Hippocampal formation (tissue), 2 donors: ENCODE measurements at places on chromosomes 5 and 9.

- no peak for DNase-seq
Observed at GRCh38 chr5:66307647-66308241, 163.6 kb downstream of the SREK1 start.

- no peak for DNase-seq
Observed at GRCh38 chr9:123336449-123336848, 19.5 kb upstream of the CRB2 start.

GRCh38 chr5:74927336-74927735 is 61.1 kb upstream of the FAM169A start:
- DNase-seq: no peak

- no peak for DNase-seq
Observed at GRCh38 chr5:179820127-179820482, 600 bp upstream of the SQSTM1 start.

DNA sequence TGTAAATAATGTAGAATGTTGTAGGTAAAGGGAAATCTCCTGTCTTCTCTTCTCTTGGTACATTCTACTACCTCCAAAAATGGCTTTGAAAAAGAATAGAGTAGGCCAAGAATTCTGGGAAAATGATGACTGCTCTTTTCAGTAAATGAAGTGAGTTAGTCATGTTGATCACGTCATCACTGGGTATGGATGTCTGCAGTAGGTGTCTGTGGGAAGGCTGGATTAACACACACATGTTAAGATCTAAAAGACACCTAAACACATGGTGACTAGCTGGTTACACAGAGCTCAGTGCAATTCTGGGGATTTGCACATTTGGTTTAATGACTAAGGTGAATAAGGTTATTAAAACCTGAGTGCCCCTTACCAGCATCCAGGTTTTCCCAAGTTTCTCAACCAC is 161.5 kb downstream of the CEP120 start:
- no peak for DNase-seq

DNA sequence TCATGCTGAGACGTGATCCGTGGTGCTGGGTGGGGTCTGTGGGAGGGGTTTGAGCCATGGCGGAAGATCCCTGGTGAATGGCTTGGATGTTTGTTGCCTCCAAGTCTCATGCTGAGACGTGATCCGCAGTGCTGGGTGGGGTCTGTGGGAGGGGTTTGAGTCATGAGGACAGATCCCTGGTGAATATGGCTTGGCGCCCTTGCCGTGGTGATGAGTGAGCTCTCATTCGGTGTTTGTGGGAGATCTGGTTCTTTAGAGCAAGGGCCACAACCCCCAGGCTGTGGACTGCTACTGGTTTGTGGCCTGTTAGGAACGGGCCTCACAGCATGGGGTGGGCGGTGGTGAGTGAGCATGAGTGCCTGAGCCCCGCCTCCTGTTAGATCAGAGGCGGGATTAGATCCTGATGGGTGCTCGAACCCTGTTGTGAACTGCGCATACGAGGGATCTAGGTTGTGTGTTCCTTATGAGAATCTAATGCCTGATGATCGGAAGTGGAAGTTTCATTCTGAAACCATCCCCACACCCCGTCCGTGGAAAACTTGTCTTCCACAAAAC is 31.2 kb downstream of the NKD2 start:
- no peak for DNase-seq

- DNase-seq: no peak
Observed at GRCh38 chr5:458547-459353, 15.8 kb downstream of the EXOC3 start.

- no peak for DNase-seq
Observed at GRCh38 chr5:42621662-42622061, 135.0 kb upstream of the CCDC152 start.

DNA sequence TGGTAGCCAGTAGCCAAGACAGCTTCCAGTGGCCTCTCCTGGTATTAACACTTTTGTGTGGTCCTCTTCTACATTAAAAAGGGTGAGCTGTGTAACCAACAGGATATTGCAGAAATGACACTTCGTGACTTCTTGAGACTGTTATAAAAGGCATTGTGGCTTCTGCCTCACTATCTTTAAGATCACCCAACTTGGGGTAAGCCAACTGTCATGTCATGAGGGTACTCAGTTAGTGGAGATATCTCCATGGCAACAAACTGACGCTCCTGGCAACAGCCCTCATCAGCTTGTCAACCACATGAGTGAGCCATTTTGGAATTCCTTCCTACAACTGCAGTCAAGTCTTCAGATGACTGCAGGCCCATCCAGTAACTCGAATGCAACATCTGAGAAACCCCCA is 121.7 kb downstream of the DEPDC1B start:
- no peak for DNase-seq

- no peak for DNase-seq
Observed at GRCh38 chr5:82298668-82299067, 20.5 kb upstream of the RPS23 start.

DNA sequence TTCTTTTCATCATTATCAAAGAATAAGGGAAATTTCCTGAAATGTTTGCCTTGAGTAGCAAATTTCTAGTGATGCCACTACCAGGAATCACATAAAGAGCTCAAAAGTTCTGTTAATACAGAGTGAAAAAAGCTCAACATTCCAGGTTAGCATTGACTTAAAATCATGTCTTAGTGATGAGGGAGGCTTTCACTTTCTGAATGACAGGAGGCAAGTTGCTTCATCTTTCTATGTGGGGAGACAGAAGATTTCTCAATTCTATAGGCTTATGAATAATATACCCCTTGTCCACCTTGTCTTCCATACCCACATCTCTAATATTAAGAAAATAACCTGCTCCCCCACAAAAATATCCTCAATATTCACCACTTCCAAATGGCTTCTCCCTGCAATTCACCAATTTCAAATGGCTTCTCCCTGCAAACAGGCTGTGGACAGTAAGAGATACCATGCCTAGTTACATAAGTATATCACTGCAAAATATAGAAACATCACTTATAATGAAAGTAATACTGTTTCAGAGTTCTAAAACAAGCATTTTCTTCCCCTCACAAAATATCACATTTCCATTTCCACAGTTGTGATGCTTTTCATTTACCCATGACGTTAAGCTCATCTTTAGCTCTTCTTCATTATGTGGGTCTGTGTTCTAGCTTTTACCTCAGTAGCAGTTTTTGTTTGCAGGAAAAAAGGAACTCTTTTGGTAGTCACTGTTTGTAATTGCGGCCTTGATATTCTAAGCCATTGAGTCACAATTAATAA is 2.2 kb upstream of the JAK2 start:
- DNase-seq: no peak

DNA sequence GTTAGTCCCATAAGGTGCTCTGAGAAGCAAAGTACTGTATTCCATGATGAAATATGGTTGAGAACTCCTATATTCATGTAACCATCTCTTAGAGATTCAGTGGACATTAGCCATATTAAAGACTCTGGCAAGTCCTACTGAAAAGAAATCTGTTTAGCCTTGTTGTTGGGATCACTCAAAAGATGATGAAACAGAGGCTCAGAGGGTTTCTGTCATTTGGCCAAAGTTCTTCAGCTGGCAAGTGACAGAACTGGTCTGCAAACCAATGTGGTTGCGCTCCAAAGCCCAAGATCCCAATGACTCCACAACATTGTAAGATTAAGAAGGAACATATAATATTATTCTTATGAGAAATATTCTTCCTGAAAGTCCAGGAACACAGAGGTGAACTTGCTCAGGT is 462.9 kb downstream of the ACTL7B start:
- DNase-seq: no peak

GRCh38 chr5:14135621-14136020 is 7.5 kb upstream of the TRIO start:
- DNase-seq: no peak

GRCh38 chr9:5389109-5389732 is 48.5 kb downstream of the PLGRKT start:
- no peak for DNase-seq

DNA sequence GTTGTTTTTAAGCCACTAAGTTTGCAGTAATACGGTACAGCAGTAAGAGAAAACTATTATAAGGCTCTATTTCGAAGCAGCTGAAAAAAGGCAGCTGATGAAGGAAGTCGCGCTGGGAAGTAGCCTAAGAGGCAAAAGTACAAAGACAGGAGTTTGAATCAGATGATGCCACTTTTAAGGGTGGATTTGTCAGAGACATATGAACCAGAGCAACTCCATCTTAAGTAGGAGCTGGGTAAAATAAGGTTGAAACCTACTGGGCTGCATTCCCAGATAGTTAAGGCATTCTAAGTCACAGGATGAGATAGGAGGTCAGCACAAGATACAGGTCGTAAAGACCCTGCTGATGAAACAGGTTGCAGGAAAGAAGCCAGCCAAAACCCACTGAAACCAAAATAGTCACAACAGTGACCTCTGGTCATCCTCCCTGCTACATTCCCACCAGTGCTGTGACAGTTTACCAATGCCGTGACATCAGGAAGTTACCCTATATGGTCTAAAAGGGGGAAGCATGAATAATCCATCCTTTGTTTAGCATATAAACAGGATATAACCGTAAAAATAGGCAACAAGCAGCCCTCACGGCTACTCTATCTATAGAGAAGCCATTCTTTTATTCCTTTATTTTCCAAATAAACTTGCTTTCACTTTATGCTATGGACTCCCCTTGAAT is 91.8 kb upstream of the PRSS3 start:
- no peak for DNase-seq

- DNase-seq: no peak
Observed at GRCh38 chr9:114367772-114368569, 19.8 kb downstream of the AKNA start.

- no peak for DNase-seq
Observed at GRCh38 chr5:109830955-109831502, 141.3 kb downstream of the MAN2A1 start.

DNA sequence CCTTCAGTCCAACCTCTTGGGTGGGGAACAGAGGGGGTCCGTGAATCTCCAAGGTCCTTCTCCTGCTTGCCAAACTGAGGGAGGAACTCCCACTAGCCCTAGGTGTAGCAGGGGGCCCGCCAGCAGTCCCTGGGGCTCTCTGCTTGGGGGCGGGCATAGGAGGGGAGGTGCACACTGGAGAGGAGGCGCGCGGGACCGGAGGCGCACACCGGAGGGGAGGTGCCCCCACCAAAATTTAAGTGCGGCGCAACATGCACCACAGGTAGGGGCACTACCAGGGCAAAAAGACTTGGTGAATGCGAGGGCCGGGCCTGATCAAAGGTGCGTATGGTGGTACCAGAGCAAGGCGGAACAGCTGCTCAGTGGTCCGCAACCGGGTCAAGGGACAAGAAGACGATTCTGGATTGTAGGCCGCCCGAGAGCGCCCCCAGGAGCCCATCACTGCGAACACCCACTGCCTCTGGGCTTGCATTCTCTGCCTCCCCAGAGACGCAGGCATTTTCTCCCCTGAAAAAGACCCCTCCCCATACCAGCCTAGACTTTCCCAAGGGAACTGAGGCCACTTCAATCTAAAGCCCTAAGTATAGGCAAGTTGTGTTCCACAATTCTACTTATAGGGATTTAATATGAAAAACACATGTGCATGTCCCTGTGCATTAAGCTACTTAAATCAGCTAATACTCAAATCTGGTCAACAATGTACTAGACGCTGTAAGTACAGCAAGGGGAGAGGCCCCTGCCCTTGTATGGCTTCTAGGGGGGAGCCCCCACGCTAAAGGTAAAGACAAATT is 50.6 kb downstream of the TGFBI start:
- no peak for DNase-seq

- DNase-seq: no peak
Observed at GRCh38 chr5:13910637-13911288, 33.7 kb downstream of the DNAH5 start.

DNA sequence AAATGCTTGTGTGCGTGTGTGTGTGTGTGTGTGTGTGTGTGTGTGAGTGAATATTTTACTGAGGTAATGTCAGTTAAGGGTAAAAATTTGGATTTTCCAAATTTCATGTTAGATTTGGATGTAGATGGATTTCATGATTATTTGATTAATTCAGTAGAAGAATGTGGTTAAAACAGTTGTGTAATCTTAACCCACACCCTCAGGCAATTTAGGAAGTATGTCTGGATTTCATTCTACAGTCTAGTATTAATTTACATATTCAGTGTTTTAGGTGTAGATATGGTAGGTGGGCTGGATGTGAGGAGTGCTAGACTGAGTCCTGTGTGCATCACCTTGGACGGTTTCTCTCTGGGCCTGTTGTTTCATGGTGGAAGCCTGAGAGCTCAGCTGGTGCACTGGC is 99.1 kb upstream of the CKMT2 start:
- no peak for DNase-seq

GRCh38 chr9:118596374-118597015 is 772.7 kb downstream of the BRINP1 start:
- DNase-seq: no peak

- no peak for DNase-seq
Observed at GRCh38 chr9:82890401-82890800, 172.5 kb downstream of the RASEF start.

- DNase-seq: no peak
Observed at GRCh38 chr5:173242675-173243121, 7.7 kb upstream of the NKX2-5 start.

DNA sequence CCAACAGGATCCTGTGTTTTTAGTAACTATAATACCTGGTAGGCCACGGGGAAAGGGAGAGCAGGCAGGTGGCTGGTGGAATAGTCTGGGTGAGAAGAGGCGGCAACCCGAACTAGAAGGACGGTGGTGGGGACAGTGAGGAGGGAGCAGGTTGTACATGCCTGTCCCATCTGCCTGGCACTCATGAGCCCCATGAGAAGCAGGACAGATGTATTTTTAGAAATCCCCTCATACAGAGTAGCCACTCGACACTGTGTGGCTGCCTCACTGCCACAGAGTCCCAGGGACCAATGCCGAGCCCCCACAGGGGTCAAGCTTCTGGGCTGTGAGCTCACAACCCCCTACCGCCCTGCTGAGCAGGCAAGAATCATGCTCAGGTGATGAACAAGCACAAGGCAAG is 136.6 kb downstream of the SEC61B start:
- no peak for DNase-seq

DNA sequence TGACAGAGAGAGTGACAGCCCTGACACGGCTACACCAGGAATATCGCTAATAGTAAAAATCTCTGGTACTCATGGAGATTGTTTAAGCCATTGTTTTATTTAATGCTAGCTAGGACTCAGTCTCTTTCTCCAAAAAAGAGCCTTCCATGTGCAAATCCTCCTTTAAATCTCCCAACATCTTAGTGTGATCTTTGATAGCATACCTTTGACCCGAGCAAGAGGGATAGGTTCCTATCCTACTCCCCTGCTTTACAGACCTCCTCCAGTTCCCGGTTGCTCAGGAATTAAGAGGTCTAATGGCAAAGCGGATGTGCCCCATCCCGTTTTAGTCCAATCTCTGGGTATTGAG is 663 bp upstream of the FRMD3 start:
- DNase-seq: no peak

DNA sequence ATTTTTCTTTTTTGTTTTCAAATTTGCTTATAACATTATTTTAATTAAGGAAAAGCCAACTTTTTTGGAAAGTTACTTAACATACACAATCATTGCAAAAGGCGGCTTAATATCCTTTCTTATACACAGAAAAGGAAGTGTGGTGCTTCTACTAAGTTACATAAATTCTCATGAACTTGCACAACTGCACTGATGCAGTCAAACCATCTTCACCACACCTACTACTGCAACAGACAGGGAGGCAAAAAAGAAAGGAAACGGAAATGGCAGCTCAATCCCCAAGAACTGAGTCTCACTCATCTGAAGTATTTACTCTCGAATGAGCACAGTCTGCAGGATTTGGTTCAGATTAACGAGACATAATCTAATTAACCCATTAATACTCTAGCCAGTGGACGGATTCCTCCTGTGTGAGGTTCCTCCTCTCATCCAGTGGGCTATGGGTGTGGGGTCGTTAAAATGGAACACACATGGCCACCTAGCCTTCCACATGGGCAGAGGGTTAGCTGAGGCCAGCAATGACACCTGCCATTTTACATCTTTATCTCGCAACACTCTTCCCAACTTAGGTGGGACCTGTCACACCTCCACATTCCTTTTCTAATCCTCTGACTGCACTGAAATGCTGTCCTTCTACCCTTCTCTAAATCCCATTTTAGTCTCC is 30.0 kb downstream of the GOLM1 start:
- DNase-seq: no peak
